ENCODE measurements at places on chromosomes 11 and 22.

- no peak for DNase-seq
Observed at GRCh38 chr11:37371346-37371970, 773.4 kb upstream of the RAG2 start.

GRCh38 chr11:102915044-102915375, 40.2 kb upstream of the MMP12 start:
- no peak for DNase-seq

- DNase-seq: peak; percentile 77
Observed at GRCh38 chr22:26589845-26590736, at the start of gene TPST2. Gene TPST2, minus strand, starts transcription at chr22:26590132. Its CDS starts 48,502 bp downstream, at chr22:26541630.

GRCh38 chr11:74179234-74180052, 8.4 kb downstream of the PPME1 start:
- no peak for DNase-seq

DNA sequence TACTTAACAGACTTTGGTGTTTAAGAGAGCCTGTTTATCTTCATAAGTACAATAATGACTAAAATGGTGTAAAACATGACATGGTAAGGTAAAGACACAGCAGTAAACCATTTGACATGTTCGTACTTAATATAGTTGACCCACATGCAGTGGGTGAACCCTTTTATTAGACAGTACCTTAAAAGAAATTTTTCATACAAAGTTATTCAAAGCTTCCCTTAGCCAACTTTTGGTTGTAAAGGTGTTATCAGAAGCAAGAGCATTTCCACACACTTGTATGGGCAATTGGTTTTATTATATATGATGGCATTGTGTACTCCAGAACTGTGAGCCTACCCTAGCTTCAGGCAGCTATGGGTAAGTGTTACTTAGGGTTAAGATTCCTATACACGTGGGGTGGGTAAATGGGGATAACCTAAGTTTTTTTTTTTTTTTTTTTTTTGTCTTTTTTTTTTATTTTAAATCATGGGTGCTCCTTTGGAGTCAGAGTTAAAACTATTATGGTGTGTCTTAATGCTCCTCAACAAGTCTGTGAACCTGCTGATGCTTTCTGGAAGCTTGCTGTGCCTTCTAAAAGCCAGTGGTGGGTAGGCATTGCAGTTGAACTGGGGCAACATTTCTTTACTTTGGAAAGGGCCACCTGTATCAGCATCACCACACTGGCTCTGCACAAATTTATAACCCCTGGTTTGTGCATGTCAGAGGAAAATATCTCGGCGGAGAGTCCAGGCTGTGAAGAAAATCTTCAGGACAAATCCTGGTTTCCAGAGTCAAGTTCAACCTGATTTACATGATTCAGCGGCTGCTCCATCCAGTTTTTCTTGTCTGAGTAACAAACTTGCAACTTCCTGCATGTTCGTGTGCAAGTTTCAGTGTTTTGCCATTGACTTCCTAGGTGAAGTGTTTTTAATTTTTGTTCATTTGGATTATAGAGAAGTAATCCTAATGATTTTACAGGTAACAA, 3.3 kb downstream of the PCF11 start:
- DNase-seq: no peak

GRCh38 chr11:73154178-73154577, 12.1 kb upstream of the FCHSD2 start:
- DNase-seq: peak; percentile 67

DNA sequence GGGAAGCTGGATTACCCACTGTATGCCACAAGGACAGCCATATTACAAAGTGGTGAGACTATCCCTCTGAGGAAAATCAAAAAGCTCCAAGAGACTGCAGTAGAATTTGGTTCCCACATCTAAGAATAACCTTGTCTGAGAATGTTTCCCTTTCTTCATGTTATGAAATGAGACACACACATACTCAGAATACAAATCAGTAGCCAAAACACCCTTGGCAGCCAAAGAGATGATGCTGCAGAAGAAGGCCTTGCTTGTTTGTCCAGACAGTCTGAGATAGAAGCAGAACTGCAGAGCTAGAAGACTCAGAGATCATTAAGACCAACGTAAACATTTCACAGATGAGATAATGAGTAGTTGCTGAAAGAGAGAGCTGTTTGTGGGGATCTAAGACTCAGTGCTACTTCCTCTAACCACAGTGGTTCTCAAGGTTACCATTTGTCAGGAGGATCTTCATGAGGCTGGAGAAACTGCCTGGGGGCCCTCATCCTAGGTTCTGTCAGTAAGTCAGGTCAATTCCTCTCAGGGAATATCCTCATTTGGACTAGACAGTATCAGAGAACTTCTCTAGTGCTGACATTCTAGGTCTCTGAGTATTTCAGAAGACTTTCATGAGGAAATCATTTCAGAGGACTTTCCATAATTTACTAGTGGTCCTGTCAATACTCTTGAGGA, 38.9 kb downstream of the RELT start:
- no peak for DNase-seq

- DNase-seq: no peak
Observed at GRCh38 chr11:35404388-35404775, 15.0 kb downstream of the SLC1A2 start.

DNA sequence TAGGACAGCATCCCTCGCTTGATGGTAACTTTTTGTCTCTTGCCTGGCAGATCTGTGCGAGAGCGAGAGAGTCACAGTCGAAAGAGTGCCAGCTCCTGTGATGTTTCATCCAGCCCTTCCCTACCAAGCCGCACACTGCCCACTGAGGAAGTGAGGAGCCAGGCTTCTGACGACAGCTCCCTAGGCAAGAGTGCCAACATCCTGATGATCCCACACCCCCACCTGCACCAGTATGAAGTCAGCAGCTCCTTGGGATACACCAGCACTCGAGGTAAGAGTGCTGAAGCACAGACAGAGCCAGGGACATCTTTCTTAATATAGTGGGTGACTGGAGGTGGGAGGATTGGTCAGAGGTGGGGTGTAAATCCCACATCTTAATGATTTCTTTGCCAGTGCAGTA, 61.1 kb downstream of the DEPDC5 start:
- no peak for DNase-seq

GRCh38 chr11:68870470-68870869, 28.8 kb upstream of the CPT1A start:
- DNase-seq: no peak

DNA sequence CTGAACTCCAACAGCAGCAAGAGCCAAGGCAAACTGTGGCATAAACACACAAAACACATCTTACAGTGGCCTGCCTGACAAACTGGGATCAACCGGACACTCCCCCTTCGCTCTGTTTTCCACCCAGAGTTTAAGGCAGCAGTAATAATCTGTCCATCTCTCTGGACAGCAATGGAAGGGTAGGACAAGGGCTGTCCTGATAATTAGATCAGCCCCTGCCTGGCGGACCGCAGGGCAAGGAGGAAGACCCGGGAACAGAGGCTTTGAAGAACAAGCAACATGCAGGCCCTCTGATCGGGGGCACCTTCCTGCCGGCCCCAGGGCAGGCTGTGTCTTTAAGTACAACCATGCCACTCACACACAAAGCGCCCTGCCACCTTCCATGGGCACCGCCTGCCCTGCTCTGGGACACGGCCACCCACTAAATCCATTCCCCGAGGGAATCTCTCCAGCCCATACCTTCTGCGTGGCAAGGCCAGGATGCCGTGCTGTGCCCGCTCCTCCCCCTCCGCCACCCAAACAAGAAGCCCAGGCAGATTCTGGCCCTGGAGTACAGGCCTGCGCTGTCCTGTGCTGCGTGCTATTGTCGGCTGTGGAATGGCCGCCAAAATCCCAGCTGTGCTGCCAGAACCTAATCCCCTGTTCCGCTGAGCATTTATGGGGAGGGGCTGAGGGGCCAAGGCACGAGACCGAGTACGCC, 38.8 kb downstream of the NUMA1 start:
- DNase-seq: peak; percentile 44

- DNase-seq: no peak
Observed at GRCh38 chr22:20937031-20937793, 20.0 kb downstream of the CRKL start.

- DNase-seq: no peak
Observed at GRCh38 chr22:20424932-20425565, 12.6 kb downstream of the SCARF2 start.

DNA sequence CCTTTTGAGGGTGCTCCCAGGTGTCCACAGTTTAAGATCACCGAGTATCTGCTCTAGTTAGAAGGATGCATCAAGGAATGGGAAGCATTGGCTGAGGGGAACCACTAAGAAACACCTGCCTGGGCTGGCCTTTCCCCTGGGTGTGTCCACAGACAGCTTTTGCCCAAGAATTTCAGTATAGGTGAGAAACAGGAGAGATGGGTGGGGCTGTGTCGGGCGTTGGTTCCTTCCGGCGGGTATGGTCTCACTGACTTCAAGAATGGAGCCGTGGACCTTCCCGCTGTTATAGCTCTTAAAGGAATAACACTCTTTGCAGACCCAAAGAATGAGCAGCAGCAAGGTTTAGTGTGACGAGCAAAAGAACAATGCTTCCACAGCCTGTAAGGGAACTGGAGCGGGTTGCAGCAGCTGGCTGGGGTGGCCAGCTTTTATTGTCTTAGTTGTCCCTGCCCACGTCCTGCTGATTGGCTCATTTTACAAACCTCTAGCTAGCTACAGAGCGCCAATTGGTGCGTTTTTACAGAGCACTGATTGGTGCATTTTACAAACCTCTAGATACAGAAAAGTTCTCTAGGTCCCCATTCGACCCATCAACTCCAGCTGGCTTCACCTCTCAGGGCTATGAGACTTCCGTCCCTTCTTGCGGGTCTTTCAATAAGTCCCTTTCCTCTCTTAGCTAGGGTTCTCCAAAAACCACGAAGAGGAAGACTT, 2.4 kb downstream of the FADS1 start:
- DNase-seq: no peak

GRCh38 chr22:41009222-41009948, 58.2 kb downstream of the RBX1 start:
- no peak for DNase-seq

All from CD4-positive, alpha-beta T cell treated with Interleukin-15 for 1 hour (primary cell).